BJ (cell line): ENCODE measurements at places on chromosomes 4 and X.

DNA sequence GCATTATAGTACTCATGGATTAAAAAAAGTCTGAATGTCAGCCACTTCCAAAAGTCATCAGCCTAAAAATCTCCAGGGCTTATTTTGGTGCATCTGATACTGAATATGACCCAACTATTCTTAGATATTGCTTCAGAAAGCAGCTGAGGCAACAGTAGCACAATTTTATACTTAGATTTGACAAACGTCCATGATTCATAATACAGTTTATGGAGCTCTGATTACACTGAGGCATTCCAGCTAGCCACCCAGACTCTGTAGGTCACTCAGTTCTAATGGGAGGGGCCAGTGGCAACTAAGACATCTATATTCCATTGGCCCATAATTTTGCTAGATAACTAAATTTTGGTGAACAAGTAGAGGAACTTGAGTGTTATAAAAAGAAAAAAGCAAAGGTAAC is 10.3 kb downstream of the SPATA4 start:
- peak; percentile 54 for DNase-seq

GRCh38 chr4:11480683-11481082 is 52.0 kb upstream of the HS3ST1 start:
- DNase-seq = no peak

DNA sequence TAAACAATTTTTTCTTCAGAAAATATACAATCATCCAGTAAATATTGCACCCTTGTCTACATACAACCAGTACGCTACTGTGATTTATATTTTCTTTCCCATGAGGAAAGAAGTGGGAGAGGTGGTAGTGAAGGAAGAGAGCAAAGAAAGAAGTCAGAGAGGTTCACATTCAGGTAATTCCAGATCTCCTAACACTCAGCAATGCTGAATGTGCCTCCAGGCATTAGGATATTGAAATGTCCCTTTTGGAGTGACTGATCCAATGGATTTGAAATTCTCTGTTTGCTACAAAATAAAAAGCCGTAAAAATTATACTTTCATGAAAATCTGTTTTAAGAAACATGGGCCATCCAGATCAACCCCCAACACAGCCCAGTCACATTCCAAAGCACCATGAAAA is 211.9 kb upstream of the NR3C2 start:
- DNase-seq = no peak

DNA sequence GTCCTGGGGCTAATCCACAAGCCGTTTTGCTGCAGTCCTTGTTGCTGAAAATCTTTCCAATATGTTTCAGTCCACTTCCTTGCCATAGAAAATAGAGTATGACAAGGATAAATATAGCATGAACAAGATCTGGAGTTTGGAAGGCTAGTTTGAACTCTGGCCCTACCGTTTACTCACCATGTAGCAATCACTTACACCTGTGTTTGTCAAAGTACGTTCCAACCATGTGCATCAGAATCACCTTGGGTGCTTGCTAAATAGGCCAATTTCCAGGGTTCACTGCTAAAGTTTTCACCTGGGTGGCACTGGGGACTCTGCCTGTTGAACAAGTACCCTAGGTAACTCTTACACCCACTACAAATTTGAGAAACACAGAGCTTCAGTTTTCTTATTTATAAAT is 188.9 kb downstream of the ENOX2 start:
- DNase-seq = no peak

- no peak for DNase-seq
Measured at GRCh38 chr4:111066887-111067286, 444.0 kb upstream of the PITX2 start.

DNA sequence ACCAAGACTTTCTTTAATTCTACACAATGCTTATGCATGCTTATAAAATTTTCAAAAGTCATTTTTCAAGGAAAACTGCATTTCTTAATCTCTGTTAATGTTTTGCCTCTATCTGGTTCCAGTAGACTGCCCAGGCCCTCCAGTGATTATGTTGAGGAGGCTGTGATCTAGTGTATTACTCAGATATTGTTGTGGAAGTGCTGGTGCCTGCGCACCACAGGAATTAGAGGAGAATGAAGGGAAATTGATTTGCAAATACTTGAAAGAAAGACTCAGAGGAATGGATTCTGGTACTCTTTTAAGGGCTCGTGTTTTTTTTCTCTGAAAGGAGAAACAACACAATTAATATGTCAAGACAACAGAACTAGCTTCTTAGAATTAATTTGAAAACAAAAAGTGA is 1015.1 kb downstream of the RPA4 start:
- DNase-seq = peak; percentile 14

DNA sequence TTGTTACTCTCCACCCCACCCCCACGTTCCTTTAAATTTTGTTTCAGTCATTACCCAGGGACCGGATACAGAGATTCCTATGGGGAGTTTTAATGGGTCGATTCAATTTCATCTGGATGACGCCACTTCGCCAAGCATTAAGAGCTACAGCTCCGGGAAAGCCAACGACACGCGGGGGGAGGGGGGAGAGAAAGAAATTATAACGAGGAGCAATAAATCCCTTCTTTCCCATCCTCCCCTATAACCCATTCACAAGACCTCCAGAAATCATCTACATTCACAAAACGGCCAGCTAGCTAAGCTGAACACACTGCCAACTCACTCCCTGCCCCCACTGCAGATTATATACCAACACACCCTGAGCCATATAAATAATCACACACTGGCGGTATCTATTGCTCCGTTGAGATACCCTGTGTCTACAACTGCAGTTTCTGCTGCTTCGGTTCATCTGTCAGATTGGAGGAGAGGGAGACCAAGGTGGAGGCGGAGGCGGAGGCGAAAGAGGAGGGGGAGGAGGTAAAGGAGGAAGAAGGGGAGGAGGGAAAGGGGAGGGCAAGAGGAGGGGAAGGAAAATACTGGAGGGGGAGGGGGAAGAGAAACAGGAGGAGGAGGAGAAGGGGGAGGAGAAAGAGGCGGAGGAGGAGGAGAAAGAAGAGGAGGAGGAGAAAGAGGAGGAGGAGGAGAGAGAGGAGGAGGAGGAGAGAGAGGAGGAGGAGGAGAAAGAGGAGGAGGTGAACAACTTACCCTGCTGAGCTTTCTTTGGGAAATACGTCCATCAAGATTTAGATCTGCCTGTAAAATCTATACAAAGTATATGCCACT is 113.9 kb upstream of the VAMP7 start:
- DNase-seq = peak; percentile 41

GRCh38 chr4:100386270-100386669 is 131.6 kb downstream of the EMCN start:
- no peak for DNase-seq
